ENCODE measurements at places on chromosomes 3 and 15.

DNA sequence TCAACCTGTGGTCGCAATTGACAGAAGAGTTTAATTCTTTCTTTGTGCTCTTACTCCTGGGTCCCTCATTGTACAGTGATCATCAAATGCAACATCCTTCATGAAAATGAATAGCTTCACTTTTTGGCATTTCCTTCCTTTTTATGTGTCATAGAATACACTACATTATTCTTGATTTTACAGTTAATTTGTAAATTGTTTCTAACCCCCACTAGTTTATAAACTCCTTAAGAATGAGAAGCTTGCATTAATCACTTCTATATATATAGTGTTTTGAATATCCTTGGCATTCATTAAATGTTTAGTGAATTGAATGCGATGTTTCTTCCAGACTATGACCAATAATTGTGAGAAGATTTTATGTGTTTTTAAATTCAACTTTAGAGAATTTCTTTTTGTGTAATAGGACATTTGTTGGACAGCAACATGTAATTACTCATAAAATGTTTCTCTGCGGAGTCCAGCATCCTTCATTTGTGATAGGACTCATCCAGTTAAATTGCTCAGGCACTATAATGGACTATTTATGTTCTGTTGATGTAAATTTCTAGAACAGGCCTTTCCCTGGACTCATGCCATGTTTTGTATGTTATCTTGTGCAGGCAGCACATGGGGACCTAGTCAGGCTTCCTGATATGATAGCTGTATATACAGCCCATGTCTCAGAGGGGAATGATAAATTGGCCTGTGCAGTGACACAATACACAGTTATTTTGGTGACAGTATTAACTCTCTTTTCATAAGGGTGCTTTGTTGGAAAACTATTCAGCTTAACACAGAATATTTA is 51.3 kb downstream of the MBNL1 start:
- DNase-seq = no peak

DNA sequence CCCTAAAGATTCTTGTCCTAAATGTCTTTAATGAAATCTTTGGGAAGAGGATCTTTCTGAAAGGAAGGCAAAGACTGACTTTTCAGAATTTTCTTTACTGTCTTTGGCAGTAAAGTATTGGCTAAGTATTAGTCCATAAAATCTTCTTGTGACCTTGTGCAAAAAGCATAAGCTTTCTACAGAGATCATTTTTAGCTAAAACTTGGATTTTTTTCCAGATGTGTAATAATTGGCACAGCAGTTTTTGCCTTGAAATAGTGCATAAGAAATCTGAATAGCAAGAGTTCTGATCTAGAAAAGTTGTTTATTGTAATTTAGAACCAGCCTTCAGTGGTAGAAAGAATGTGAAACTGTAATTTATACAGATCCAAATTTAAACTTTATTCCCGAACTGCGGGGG is 122.8 kb upstream of the CGNL1 start:
- DNase-seq = no peak

- DNase-seq = no peak
Observed at GRCh38 chr3:15959434-15959811, 161.6 kb upstream of the ANKRD28 start.

DNA sequence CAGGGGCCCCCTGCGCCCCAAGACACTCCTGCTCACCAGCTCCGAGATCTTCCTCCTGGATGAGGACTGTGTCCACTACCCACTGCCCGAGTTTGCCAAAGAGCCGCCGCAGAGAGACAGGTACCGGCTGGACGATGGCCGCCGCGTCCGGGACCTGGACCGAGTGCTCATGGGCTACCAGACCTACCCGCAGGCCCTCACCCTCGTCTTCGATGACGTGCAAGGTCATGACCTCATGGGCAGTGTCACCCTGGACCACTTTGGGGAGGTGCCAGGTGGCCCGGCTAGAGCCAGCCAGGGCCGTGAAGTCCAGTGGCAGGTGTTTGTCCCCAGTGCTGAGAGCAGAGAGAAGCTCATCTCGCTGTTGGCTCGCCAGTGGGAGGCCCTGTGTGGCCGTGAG is 3.1 kb upstream of the STAB1 start:
- no peak for DNase-seq

GRCh38 chr3:11118181-11118682 is 36.1 kb upstream of the HRH1 start:
- no peak for DNase-seq

GRCh38 chr3:18809640-18810305 is 338.5 kb upstream of the KCNH8 start:
- no peak for DNase-seq

DNA sequence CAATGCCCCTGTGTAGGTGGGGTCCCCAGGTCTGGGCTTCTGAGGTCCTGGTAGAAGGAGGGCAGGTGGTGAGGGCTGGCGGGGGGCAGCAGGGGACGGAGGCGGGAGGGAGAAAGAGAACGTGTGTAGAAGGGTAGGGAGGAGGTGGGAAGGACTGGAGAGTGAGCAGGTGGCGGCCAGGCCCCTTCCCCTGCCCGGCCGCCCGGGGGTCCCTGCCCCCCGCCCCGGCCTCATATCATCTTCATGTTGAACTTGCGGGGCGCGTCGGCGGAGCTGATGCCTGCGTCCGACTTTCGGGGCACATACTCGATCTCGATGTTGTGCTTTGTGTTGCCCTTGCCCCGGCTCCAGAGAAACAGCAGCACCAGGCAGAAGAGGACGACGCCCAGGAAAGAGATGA is 18.9 kb downstream of the LINGO1 start:
- no peak for DNase-seq

GRCh38 chr3:127667119-127667681 is 5.6 kb upstream of the ABTB1 start:
- DNase-seq = no peak

DNA sequence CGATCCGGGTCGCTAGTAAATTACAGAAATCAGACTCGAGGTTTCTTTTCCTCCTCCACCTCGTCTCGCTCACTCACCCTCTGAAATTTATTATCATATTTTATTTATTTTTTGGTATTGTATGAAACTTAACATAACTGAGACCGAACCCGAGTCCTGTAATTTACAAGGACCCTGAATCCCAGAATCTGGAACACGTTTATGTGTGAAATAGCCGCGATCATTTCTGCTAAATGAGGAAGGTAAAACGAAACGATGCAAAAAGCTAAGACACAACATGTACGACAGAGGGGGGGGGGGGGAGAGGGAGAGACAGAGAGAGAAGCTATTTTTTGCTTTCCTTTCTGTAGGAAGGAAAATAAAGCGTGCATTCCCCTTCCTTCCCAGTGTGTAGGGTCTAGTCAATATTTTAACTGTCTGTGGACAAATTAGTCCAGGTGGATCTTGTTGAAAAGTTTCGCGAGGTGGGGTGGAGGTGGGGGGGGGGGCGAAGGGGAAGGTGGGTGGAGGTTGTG is 1.6 kb downstream of the BBX start:
- peak; percentile 19 for DNase-seq

GRCh38 chr3:76997733-76998132 is 42.2 kb upstream of the ROBO2 start:
- DNase-seq = no peak

GRCh38 chr15:29135702-29136646 is 133.6 kb downstream of the NSMCE3 start:
- DNase-seq = no peak

DNA sequence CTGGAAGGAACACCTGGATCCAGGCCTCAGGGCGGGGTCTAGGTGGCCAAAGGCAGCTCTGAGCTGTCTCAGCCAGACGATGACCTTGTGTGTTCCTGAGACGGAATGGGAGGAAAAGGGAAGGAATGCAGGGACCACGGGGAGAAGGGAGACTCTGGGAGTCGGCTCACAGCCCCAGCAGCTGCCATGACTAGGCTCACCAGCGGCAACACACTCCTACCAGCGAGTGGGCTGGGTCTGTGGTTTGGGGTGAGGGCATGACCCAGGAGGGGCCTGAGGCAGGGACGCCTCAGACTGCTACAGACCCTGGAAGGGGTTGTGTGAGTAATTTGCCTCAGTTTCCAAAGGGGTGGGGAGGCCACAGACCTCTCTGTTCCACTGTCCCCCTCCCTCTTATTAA is 19.8 kb downstream of the IQSEC1 start:
- DNase-seq = no peak

GRCh38 chr3:195075199-195075940 is 195.6 kb downstream of the XXYLT1 start:
- DNase-seq = no peak

GRCh38 chr15:49199666-49200065 is 29.6 kb downstream of the GALK2 start:
- no peak for DNase-seq

- DNase-seq = no peak
Observed at GRCh38 chr3:63126530-63126929, 151.6 kb upstream of the SYNPR start.

DNA sequence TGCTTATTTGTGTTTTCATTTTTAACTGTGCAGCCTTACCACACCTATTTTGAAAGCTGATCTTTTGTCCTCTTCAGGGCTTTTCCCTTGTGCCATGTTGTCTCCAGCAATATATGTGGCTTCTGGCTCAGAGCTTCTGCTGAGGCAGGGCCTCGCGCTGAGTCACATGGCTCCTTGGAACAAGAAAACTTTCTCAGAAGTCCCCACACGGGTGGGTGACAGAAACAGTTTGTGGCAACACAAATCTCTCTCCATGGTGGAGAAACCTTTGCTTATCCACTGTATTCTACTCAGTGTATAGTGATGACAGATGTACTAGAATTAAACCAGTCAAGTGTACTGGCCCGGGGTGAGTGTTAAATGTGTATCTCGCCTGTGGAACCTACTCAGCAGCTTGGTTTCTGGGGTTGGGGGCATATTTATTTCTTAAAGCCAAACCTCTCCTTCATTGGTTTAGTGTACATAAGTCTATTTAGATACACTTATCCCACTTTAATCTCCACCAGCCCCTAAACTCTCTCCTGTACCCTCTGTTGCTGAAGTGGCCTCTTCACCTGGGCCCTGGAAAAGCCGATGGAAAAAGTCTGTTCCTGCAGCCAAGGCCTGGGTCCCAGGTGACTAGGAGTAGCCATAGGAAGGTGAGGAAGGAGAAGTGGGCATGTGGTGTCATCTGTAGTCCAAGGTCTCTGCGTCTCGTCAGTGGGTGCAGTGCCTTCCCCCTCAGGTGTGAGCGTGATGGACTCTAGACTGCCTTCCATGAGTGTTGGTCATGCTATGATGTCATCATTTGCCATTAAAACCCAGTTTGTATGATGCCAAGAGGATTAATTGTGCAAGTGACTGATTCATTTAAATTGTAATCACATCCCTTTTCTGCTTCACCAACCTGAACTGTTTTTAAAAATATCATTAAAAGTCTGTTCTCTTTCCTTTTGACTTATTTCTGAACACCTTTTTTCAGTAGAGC is 3.2 kb upstream of the FBXL22 start:
- peak; percentile 79 for DNase-seq

GRCh38 chr15:48361685-48362084 is 30.5 kb downstream of the DUT start:
- DNase-seq = no peak

DNA sequence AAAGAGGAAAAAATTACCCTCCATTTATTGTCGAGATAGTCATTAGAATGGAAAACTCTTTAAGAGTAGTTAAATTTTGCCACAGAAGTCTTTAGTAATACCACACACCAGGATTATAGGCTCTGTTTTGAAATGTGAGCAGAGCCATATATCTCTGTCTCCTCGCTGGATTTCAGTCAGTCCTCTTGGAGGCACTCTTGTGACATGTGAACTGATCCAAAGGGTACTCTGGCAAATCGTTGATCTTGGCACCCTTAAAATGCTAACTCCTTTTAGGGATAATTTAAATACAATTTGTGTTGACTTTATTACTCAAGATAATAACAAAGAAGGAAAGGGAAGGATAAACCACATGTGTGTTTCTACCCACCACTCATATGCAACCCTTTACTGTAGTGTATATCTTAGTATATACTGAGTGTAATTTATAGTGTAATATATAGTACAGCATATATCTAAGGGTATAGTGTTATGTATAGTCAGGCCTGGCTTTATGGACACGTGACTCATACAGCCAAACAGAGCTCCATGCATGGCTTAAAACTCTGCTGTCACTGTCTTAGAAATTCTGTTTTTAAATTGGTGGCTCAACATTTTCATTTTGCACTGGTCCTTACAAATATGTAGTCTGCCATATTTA is 12.3 kb upstream of the KPNA4 start:
- no peak for DNase-seq

DNA sequence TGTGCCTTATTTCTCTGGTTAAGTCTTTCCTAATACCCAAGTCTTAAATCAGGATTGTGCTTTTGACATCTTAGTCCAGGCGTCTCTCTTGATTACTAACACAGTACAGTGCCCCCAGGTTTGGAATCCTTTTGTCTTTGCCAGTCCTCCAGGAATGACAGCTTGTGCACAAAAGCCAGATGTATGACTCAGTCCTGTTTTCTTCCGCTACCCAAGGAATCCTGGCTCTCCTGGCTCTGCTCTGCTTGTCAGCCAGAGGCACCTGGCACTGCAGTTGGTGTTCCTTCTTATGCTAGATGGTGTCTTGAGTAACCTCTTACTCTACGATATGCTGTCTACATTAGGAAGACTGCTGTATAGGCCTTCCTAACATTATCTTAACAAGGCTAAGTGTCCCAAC is 728.2 kb upstream of the NECTIN3 start:
- no peak for DNase-seq

DNA sequence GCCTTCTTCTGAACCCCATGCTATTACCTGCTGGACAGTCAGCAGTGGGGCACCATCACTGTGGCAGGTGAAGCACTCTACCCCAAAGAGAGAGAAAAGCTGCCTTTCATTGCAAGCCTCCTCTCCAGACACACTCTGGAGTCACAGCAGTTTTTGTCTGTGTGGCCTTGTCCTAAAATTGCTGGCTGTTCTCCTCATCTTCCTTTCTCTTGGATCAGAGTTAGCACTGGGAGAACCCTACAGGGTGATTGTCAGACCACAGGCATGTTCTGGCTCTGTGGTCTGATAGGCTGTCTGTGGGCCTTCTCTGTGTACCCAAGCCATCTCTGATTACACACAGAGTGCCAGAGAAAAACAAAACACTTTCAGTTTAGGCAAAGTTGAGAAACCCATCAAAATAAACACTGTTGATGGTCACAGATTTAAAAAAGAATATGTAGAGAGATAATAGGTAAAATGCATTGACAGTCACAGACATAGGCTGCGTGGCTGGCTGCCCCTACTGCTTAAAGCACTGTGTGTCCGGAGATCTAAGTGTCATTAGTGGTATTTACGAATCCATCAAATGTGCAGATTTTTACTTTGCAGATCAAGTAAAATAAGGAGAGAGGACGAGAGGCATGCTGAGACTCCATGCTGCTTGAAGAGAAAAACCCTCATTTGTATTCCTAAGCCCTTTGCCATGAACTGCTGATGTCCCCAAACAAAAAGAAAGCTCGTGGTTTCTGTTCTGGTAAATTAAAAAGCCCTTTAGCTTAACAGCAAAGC is 689.9 kb downstream of the TUSC7 start:
- no peak for DNase-seq
